ENCODE measurements at places on chromosomes 16 and 17.

DNA sequence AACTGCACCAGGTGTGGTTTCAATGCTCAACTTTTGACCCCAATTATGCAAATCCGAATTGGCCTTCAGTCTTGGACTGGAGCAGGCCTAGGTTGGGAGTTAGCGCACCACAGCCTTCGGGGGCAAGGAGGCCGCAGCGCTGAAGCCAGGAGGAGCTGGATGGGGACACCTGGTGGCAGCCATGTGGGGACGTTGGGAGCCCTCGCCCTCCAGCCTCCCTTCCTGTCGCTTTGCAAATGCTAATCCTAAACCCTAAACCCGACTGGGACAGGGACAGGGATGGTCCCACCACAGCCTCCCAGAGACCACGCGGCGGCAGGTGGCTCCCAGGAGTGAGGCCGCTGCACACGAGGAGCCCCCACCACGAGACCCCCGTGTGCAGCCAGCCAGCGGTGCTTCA is 58.7 kb downstream of the KLHDC4 start:
- no peak for DNase-seq

GRCh38 chr16:29656688-29657523 is 6.1 kb upstream of the SPN start:
- DNase-seq = no peak

DNA sequence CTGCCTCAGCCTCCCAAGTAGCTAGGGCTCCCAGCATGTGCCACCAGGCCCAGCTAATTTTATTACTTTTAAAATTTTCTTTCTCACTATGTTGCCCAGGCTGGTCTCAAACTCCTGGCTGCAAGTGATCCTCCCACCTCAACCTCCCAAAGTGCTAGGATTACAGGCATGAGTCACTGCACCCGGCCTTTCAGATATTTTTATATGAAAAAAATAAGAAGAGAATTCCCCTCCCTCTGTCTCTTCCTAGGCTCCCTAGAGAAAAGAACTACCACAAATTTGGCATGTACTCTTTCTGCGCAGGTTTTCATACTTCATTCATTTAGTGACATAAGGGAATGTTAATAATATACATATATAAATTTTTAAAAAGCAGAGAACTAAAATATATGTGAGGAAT is 21.7 kb upstream of the SMURF2 start:
- DNase-seq = no peak

DNA sequence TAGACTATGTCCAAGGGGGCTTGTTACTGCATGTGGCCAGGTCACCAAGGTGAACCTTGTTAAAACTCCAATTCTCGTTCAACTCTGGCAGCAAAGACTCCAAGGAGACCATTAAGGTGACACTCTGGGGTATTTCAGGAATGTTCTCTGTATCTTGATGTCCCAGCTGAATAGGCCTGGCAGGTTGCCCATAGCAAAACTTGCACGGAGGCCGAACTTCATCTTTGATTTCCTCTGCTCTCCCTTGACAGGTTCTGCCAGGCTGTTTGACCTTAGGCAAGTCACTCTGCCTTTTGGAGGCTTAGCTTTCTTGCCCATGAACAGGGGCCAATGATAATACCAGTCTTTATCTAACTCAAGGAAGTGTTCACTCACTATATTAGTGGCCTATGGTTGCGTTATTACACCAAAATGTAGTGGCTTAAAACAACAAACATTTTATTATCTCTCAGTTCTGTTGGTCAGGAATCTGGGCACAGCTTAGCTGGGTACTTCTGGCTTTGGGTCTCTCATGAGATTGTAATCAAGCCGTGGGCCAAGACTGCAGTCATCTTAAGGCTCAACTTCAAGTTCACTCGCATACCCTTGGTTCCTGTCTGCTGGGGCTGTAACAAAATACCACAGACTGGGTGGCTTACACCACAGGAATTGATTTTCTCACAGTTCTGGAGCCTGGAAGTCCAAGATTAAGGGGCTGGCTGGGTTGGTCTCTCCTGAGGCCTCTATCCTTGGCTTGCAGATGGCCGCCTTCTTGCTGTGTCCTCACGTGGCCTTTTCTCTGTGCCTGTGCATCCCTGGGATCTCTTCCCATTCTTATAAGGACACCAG is 168.5 kb downstream of the UTP18 start:
- no peak for DNase-seq

GRCh38 chr16:76577003-76577402 is 299.8 kb downstream of the CNTNAP4 start:
- DNase-seq = no peak

- no peak for DNase-seq
These were observed 8.8 kb upstream of the GFAP start for GRCh38 chr17:44924107-44924544.

- no peak for DNase-seq
These were observed 36.9 kb upstream of the WSB1 start for GRCh38 chr17:27257031-27257357.

GRCh38 chr16:80463326-80463725 is 77.5 kb upstream of the DYNLRB2 start:
- DNase-seq = no peak

GRCh38 chr16:11410376-11411058 is 65.3 kb downstream of the RMI2 start:
- DNase-seq = peak; percentile 14

DNA sequence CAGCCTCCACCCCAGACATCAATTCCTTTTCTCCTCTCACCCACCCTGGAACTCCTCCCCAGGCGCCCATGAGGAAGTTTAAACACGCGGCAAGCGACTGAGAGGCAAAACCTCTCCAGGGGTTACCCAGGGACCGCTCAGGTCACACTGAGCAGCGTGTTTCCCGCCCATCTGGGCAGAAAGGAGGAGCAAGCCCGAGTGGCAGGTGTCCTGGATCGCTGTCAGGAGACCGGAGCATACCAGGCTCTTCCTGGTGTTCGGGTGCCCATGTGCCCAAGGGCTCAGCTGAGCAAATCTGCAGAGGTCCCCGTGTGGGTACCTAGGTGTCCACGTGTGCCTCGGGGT is 491 bp downstream of the SLC25A19 start:
- no peak for DNase-seq

DNA sequence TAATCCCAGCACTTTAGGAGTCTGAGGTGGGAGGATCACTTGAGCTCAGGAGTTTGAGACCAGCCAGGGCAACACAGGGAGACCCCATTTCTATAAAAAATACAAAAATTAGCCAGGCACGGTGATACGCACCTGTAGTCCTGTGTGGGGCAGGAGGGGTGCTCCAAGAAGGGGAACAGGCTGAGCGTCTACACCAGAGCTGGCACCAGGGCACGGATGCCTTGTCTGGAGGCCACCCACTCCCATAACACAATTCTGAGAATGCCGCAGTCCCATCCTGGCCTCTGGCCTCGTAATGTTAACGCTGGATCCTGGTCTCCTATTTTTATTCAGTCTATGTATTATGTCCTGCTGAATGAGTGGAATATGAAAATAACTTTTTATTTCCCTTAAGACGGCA is 161.3 kb downstream of the WSCD1 start:
- DNase-seq = no peak

DNA sequence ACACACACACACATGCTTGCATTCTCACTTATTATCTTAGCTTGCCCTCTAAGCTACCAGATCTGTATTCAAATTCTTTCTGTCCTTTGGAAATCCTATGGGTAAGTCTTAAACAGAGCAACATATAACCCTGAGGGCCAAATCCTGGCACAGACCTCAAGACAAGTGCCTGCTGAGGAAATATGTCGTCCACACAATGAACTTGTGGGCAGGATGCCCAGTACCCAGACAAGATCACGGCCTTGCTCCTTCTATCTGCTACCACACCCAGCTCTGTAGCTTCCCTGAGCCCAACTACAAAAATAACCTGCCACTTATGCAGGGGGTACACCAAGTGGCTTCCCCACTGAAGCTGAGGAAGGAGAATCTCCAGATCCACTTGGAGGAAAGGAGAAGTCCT is 37.3 kb upstream of the FA2H start:
- no peak for DNase-seq

DNA sequence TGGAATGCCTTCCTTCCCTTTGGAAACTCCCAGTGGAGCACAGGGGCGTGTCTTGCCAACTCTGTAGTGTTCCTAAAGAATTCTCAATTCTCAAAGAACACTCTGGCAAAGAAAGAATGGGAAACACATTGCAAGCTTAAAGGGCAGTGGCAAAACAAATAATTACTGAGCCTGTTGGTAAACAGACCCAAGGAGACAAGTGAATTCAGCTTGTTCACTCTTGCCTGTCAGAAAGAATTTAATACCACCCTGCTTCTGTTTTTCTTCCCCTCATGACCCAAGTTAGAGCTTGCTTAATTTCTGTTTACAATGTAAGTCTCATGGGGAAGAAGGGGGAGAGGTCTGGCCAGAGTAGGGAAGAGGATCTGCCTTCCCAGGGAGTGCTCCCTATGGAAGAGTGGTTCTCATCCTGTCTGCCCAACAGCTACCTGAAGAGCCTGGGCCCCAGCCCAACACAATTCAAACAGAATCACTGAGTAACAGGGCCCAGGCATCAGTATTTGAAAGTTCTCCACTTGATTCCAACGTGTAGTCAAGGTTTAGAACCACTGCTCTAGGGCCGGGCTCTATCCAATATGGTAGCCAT is 386.0 kb downstream of the SLC39A11 start:
- DNase-seq = no peak

- DNase-seq = peak; percentile 1
These were observed 482.6 kb downstream of the NPIPA7 start for GRCh38 chr16:16861546-16861945.

DNA sequence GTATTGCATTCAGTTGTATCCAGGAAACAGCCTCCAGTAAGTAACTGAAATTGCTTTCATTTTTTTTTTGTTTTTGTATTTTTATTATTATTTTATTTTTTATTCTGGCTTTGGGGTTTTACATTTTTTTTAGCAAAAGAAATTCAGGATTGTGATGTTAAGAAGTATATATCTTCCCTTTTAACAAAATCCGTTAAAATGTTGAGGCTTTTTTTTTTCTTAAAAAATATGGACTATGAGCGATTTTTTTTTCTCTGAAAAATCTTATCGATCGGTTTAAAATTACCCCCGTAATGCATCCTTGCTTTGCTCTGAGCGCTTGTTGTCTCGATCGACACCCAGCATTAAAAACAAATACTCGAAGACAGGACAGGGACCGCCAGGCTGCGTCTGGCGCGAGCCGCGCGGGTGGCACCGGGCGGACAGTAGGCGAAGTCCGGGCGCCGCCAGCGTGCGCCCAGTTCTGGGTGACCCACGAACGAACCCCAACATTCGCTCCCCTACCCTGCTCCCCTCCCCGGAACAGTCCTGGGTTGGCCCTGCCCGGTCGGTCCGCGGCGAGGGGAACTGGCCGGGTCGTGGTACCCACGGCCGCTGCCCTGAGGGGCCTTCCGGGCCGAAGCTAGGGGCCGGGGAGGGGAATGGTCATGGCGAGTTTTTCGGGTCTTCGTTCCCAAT is 482 bp downstream of the BAHCC1 start:
- no peak for DNase-seq

- peak; percentile 84 for DNase-seq
These were observed 6.5 kb downstream of the ALOX15 start for GRCh38 chr17:4634976-4635375.

- DNase-seq = no peak
These were observed 39.9 kb downstream of the IQCK start for GRCh38 chr16:19757762-19758595.

- no peak for DNase-seq
These were observed 283.6 kb downstream of the SNX29 start for GRCh38 chr16:12260119-12260646.

DNA sequence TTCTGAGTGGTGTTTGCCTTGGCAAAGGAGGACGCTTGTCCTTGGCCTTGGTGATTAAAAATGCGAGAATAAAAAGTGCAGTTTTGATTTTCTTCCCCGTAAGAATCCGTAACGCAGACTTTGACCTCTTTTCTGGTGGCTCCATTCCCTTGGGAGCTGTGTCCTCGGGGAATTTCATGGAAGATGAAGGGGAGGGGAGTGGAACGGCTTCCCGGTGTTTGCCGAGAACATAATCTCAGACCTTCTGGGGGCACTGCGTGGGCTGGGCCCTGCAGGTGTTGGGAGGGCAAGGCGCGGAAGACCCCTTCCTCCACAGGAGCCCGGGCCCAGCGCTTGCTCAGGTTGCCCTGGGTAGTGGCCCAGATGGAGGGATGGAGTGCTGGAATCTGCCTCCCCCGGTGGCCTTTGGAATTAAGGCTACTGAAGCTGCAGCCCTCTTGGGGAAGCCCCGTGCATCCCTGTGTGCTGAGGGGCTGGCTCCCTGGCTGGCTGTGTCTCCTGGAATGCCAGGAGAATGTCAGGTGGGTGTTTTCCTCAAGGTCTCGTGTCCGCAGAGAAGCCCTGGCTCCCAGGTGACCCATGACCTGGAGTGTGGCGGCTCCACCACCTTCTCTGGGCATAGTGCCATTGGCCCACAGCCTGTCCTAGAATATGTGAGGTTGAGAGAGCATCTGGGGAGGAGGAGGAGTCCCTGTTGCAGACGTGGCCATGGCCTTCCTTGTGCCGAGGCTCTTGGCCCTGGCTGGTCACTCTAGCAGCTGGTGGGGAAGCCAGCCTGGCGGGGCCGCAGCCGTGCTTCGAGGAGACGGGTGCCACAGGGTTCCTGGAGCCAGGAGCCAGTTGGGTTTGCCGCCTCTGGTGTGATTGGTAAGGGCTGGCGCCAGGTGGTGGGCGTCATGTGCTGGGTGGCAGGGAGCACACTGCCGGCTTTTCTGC is 3.1 kb downstream of the BAIAP2 start:
- DNase-seq = no peak

DNA sequence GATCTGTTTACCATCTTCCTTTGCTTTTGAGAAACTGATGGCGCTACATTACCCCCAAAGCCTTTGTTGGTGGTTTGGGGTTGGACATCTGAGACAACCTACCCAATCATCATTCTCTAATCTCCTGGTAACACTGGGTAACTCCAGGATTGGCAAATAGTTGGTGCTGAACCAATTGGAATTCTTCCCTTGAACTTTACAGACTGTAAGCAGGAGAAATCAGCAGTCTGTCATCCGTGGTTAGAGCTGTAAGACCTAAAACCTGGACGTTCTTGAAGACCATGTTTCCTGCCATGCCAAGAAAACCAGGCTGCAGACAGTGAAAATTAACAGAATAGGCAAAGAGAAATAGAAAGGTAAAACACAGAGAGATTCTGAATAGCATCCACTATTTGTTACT is 398.8 kb upstream of the SALL1 start:
- DNase-seq = peak; percentile 77

DNA sequence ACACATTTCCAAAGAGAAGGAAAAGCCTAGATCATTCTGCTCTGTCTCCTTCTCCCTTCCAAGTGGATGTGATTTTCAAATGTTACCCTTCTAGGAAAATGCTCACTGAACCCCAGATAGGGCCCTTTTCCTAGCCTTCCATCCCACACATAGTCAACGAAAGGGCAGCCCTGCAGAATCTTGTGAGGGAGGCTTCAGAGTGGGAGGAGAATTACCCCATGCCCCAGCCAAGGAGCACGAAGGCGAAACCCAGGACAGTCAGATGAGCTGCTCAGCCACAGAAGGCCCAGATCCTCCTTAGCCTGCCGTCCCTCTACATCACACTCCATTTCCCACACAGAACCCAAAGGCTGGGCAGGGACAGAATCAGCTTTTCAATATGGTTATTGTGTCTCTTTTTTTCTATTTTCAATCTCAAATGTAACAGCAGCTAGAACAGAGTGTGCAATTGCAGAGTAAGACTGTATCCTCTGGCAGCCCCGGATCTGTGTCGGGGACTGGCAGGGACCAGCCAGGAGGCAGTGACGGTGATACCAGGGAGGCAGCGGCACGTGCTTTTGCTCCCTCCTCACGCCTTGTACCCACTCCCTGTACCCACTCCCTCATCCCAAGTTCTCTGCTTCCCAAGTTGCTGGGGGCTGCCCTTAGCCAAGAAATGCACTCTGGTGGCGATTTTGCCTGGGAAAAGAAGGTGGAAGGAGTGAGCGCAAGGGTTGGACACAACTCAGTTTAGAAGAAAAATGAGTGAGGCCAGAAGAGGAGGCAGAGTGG is 3.7 kb upstream of the SDK2 start:
- DNase-seq = no peak

All from amniotic epithelial cell (primary cell).